ENCODE measurements at places on chromosomes 1 and 21. TPM values are rescaled to one million over a fixed set of nuclear protein-coding genes. Genes with fewer than 3 reads are reported as not detected.
A peak's percentile ranks its signal among the peaks of the same experiment; 100 is the strongest.

Gene TLR5
- 0.38 TPM for total RNA-seq

DNA sequence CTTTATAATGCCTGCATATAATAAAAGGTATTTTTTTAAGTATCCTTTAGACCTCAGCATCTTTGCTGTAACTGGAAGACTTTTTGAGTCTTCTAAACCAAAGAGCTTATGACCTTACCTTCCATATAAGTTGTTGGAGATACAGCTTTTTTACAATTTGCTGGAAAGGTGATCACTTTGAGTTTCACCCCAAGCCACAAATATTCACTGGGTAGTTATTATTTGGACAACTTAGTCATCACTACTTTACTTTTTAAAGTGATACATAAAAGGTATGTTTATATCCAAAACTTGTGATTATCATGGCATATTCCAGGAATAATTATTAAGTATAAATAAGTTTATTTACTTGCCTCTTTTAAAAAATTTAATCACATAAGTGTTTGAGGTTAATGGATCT lies 246.7 kb upstream of the NRIP1 start:
- no peak for DNase-seq

GRCh38 chr1:18768086-18768485 lies 91.4 kb downstream of the TAS1R2 start:
- no peak for DNase-seq

Gene OLIG2
- total RNA-seq = not detected

- DNase-seq = no peak
Observed at GRCh38 chr1:192448026-192448578, 127.5 kb upstream of the RGS1 start.

GRCh38 chr1:78038071-78038470 lies 7.7 kb upstream of the GIPC2 start:
- DNase-seq = no peak

Gene KCTD3
- total RNA-seq = 5.6 TPM

DNA sequence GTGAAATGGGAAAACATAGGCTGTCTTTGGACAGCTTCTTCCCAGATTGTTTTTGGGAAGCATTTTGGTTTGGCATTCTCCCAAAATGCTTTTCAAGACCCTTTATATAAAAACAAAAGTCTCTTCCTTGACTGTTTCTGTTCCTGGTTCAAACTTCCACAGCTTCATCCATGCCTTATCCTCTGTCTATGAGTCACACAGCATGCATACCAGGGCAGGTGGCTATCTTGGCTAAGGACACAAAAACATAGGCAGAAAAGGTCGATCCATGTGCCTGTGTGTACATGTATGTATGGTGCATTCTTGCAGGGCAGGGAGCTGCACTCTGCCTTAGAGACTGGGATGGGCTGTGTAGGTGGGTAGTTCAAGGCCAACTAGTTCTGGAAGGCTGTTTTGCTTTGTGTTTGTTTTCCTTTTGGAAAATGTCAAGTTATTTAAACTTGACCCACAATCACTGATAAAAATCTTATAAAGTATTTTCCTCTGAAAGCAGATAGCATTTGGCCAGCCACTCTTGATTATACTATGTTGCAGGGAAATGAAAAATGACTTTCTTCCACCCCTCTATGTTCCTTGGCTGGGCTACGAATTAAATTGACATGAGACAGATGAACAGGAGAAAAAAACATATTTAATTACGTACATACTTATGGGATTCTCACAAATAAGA lies 437.0 kb downstream of the SIPA1L2 start:
- no peak for DNase-seq

GRCh38 chr21:39105341-39105765 lies 77.9 kb downstream of the PSMG1 start:
- no peak for DNase-seq

Gene MINDY1
- 39.0 TPM for total RNA-seq

Gene KMO
- not detected for total RNA-seq

- no peak for DNase-seq
Observed at GRCh38 chr1:233138788-233139585, 156.5 kb downstream of the PCNX2 start.

- DNase-seq = no peak
Observed at GRCh38 chr1:21261551-21262292, 28.5 kb downstream of the ECE1 start.

GRCh38 chr1:203643213-203644045 lies 16.8 kb downstream of the ATP2B4 start:
- no peak for DNase-seq

Gene GNAT2
- not detected for total RNA-seq

Gene ANGPTL1
- total RNA-seq = not detected

DNA sequence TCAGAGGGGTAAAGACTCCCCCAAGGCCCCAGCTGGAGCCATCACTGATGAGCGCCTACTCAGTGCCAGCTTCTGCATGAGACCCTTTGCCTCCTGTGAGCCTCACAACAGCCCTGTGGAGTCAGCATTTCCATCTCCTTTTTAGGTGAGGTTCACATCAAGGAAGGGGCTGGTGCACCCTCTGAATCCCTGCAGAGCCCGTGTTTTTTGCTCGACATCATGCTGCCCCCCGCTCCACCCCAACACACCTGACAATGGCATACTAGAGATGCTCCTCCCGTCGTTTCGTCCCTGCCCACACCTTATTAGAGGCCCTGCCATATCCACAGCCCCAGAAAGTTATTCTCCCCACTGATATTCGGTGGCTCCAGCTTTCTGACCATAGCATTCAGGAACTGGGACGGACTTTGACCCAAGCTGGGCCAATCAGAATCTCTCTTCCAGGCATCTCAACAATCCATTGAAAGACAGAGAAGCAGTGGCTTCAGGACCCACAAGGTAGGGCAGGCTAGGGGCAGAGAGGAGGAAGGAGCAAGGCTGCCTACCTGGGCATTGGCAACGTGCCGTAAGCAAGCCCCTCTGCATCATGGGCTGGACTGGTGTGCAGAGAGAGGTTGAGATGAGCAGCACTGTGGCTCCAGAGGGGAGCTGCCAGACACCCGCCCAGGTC lies 32.7 kb downstream of the EPHA10 start:
- no peak for DNase-seq

Gene G0S2
- total RNA-seq = 3.3 TPM

DNA sequence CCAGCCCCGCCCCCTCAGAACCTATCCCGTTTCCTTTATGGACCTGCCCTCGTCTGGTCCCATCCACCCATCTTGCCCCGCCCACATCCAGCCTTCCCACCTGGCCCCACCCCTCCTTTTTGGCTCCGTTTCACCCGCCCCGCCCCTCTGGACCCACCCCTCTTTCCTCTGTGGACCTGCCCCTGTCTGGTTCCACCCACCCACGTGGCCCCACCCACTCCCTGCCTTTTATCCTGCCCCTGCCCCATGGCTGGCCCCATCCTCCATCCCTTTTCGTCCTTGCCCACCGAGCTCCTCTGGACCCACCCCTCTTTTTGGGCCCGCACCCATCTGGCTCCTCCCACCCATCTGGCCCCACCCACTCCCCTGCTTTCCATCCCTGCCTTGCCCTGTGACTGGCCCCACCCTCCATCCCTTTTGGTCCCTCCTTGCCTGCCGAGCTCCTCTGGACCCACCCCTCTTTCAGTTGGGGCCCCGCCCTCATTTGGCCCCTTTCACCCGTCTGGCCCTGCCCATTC lies 177.3 kb downstream of the CAMTA1 start:
- DNase-seq = peak; percentile 53

GRCh38 chr1:40630488-40631223 lies 34.8 kb downstream of the RIMS3 start:
- no peak for DNase-seq

DNA sequence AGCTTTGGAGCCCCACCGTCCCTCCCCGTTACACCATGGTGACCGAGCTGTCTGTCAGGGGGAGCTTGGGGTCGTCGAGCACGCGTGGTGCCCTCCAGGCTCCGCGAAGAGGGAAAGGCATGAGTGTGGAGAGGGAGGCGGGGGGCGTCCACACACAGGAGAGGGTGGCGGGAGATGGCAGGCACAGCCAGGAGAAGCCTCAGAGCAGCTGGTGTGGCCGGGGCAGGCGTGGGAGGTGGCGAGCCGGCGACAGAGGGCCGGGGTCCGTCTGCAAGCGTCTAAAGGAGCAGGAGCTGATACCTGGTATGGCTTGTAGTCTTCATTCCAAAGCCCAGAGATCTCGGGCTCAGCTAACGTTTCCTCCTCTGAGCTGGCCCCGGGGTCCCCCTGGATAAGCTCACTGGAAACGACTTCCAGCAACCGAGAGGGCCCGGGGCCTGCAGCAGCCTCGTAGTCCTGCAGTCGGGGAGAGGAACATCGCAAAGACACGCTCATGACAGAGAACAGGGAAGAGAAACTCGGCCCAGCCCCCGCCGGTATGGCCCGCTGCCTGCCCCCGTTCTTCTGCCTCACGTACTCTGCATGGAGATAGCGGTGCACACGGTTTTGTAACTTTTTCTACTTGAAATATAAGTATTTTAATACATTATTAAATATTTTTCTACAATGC lies 37.4 kb downstream of the CFAP74 start:
- peak; percentile 57 for DNase-seq

GRCh38 chr1:24501371-24502064 lies 1.1 kb upstream of the RCAN3 start:
- DNase-seq = no peak

Gene RAP1GAP
- total RNA-seq = 0.19 TPM

Gene PLEKHN1
- total RNA-seq = 1.4 TPM

All from natural killer cell treated with Interleukin-12 subunit alpha and Interleukin-12 subunit beta and Interleukin-15 and Interleukin-18, amount 100 ng/mL, for 72 hours (primary cell).